Smooth muscle cell of trachea (primary cell): ENCODE measurements at places on chromosomes 12 and 14. TPM values are rescaled to one million over a fixed set of nuclear protein-coding genes. Genes with fewer than 3 reads are reported as not detected.

Gene LUM
- 202 and 375 TPM in 2 replicates for total RNA-seq

Gene MYF5
- total RNA-seq = not detected in 2 replicates

Gene PPM1H
- 0.29 and 0.66 TPM in 2 replicates for total RNA-seq

Gene ZNF268
- 44.5 and 51.5 TPM in 2 replicates for total RNA-seq

Gene LDHB
- total RNA-seq = 530 and 968 TPM in 2 replicates

Gene CISTR
- total RNA-seq = not detected in 2 replicates

Gene MAP1LC3B2
- 0.87 and 0.99 TPM in 2 replicates for total RNA-seq

Gene SOAT2
- total RNA-seq = not detected in 2 replicates

Gene SLC38A4
- total RNA-seq = under 0.01 and 1.2 TPM in 2 replicates

Gene IL31
- total RNA-seq = not detected in 2 replicates

Gene C12orf50
- 0.17 TPM in 1 of 2 replicates, not detected in the other for total RNA-seq

Gene RTN1
- total RNA-seq = 0.17 TPM in 1 of 2 replicates, not detected in the other

Gene KERA
- total RNA-seq = not detected in 2 replicates

Gene SUPT16H
- total RNA-seq = 73.8 and 89.9 TPM in 2 replicates

Gene SLC6A15
- total RNA-seq = 21.2 and 30.0 TPM in 2 replicates

Gene ATG101
- total RNA-seq = 57.6 and 74.9 TPM in 2 replicates

Gene TAS2R8
- 0.29 TPM in 1 of 2 replicates, not detected in the other for total RNA-seq

Gene TAS2R10
- total RNA-seq = 0.99 and 1.6 TPM in 2 replicates

Gene KRT79
- total RNA-seq = not detected in 2 replicates

Gene CCDC175
- not detected in 2 replicates for total RNA-seq

Gene PAN2
- total RNA-seq = 21.5 and 30.3 TPM in 2 replicates

Gene MEG3
- total RNA-seq = 164 and 360 TPM in 2 replicates

Gene SLCO1B1
- not detected in 2 replicates for total RNA-seq

Gene CPNE6
- total RNA-seq = not detected in 2 replicates

Gene LTBP2
- 165 and 248 TPM in 2 replicates for total RNA-seq

Gene KRT5
- total RNA-seq = 0.50 and 6.7 TPM in 2 replicates

Gene INHBE
- 2.6 and 3.8 TPM in 2 replicates for total RNA-seq

Gene CCDC177
- under 0.01 TPM in 2 replicates for total RNA-seq

Gene KLRG1
- 0.33 and 1.0 TPM in 2 replicates for total RNA-seq

Gene DNAJC22
- total RNA-seq = 1.8 and 3.3 TPM in 2 replicates

Gene TMEM117
- total RNA-seq = 9.3 and 10.0 TPM in 2 replicates

Gene MIP
- not detected in 2 replicates for total RNA-seq

Gene KLHDC1
- total RNA-seq = 4.8 TPM in 2 replicates

Gene SMCO2
- 0.15 and 0.17 TPM in 2 replicates for total RNA-seq

Gene TMPRSS12
- total RNA-seq = not detected in 2 replicates

Gene C12orf60
- total RNA-seq = 0.99 and 1.3 TPM in 2 replicates

Gene PLCZ1
- 0.33 TPM in 1 of 2 replicates, not detected in the other for total RNA-seq

Gene FAM90A1
- 0.33 TPM in 1 of 2 replicates, not detected in the other for total RNA-seq

Gene OR4M1
- not detected in 2 replicates for total RNA-seq

Gene BICDL1
- under 0.01 TPM in 1 of 2 replicates, not detected in the other for total RNA-seq

Gene KRT71
- total RNA-seq = not detected in 2 replicates

Gene DUSP6
- 13.8 and 23.2 TPM in 2 replicates for total RNA-seq
